ENCODE measurements at places on chromosomes 5 and 9.

GRCh38 chr9:6443661-6444060, 30.7 kb downstream of the UHRF2 start:
- no peak for DNase-seq

DNA sequence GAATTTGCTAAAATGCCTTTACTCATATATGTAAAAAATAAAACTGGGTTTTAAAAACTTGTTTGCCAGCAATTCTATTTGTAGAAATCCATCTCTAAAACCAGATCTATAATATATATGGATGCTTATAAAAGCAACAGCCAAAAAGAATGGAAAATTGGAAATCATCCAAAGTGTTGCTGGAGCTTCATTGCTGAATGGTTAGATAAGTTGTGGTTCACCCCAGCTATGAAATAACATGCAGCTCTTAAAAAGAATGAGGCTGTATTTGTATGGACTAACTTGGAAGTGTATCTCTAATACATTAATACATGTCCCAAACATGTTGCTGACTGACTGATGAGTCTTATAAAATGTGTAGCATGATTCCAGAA, 76.2 kb downstream of the STK10 start:
- no peak for DNase-seq

DNA sequence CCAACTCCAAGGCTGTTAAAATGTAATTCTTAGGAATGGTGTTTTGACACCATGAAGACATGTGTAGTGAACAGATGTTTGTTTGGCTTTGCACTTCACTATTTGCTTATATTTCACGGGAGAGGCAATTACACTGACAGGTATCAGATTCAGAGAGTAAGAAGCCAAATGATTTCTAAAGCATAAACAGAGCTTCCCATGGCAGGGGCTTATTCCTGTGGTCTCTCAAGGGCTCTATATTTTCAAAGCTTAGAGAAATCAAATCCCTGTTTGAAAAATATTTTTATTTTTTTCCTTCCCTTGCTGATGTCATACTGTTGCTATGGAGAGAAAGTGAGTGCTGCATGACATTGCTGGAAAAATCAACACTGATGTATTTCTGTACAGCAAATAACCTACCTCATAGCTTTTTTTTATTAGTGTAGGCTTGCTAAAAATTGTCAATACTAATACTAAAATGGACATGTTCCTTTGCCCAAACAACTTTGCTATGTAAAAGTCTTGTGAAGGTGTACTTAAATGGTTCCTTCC, 161.4 kb downstream of the GIN1 start:
- DNase-seq: no peak

DNA sequence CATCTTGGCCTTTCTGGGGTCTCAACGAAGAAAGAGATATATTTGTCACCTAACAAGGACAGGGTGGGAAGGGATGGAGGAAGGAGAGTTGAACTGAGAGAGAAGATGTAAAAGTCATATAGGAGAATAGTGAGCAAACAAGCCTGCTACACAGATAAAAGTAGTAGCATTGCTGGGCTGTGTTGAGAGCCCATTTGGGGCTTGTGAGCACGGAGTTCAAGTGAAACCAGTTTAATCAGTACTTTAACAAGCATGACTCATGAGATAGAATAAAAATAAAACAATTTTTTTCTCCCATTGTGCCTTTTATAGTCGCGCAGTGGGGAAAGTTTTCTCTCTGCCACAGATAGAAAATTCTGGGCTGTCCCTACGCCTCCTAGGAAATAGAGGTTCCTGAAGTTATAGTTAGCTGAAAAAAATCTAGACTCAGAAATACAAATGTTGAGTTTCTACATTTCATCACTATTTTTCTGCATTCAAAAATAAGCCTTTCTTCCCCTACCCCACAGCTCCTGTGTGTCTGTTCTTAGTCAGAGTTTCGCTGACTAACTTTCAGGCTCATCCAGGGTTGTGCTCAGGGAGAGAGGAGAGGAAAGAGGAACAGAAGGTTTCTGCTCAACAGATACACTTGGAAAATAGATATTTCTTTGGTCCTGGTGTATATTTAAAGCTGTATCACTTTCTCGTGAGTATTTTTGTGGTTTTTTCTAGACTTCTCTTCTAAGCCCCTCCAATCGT, 395.8 kb upstream of the ADAMTSL1 start:
- DNase-seq: no peak

DNA sequence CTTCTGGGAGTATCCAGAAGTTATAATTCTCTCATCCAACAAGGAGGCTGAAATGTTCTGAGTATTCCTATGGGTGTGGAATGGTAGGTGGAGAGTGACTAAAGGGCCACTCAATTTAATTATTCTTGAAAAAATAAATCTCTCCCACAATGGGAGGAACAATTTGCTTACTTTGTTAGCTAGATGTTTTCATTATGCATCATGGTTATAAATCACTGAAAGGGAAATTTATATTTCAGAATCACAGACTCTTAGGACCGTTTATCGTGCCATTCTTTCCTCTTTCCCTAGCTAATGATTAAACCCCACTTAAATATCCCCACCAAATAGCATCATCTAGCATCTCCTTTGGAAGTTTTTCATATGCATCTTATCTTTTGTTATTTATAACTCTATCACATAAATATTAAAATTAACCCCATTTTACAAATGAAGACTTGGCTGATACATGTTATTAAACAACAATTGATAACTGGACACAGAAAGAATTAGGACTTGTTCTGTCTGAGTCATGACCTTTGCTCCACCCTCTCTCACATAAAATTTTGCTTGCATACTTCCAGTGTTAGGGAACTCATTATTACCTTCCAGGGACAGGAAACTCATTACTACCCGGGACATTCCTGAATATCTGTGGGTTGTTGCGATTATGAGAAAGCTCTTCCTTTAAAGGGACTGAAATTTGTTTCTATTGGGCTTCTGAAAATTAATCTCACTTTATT, 94.9 kb upstream of the NMUR2 start:
- no peak for DNase-seq

DNA sequence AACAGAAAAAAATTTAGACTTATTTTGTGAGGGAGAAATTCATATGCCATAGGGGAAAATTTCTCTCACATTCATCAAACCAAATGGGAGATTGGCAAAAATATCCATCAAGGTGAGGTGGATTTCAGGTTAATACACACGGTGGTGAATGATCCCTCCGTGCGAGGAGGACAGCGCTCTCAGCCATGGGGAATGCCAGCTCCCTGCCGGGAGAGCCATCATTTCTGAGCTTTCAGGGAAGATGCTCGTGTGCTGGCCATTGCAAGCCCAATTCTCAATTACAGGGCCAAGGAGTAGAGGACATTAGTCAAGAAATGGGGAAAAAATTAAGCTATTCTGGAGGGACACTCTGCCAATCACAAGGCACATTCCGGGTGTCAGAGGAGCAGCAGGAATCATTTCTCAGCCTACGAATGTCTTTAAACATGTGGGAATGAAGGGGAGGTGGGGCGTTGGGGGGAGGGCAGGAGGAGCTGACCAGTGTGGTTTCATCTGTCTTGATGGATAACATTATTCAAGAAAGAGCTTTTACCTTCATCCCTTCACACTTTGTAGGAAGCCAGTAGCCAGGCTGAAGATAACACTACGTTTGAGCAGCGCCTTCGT, 165.5 kb downstream of the DAB2IP start:
- DNase-seq: no peak

DNA sequence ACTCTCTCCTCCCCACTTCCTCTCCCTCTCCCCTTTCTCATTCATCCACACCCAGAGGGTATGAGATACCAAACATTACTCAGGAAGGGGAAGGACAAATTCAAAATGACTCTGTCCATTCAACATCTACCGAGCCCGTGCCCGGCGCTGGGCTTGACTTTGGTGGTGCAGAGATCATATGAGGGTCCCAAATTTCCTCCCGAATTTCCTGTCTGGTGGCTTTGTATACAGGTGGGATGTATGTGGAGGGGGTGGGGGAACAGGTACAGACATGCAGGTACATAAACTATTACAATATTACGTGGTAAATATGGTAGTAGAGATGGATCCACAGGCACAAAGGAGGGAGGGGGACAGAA, 21.8 kb upstream of the GABRP start:
- DNase-seq: no peak

DNA sequence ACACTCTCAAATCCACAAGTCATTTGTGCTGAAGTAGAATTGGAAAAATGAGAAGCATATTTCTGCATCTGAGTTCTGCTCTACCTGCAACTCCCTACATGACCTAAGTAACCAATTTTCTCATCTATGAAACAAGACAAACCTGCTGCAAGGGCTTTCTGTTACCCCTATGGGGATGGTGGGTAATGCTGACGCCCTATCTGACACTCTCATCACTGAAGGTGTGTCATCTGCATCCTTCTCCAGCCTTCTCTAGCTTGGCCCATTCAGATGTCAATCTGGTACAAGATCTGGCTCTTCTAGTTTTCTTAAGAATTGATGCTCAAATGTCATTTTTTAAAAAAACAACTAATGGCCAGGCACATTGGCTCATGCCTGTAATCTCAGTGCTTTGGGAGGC, 73.8 kb downstream of the RFX3 start:
- no peak for DNase-seq

GRCh38 chr5:16812448-16812847, 123.6 kb downstream of the MYO10 start:
- DNase-seq: no peak

DNA sequence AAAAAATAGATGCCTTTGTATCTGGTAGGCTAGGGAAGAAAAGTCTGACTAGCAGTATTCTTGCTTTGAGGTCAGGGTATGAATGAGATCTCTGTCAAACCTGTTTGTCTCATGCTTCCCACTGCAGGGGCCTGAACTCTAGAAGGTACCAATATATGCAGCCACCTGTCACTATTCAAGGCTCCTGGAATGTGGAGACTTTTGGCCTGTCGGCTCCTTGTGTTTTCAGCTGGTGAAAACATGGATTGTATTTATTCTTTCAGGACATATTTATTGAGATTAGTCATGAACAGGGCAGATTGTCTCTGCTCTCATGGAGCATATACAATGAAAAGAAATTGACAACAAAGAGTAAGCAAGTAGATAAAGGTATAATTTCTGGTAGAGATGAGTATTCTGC, 255.8 kb downstream of the ARHGAP26 start:
- DNase-seq: no peak
